ENCODE measurements at places on chromosomes 7 and 10.

- no peak for DNase-seq
Observed at GRCh38 chr7:33903791-33904680, 1.3 kb upstream of the BMPER start.

GRCh38 chr10:26215935-26216584 is 514 bp upstream of the GAD2 start:
- no peak for DNase-seq

DNA sequence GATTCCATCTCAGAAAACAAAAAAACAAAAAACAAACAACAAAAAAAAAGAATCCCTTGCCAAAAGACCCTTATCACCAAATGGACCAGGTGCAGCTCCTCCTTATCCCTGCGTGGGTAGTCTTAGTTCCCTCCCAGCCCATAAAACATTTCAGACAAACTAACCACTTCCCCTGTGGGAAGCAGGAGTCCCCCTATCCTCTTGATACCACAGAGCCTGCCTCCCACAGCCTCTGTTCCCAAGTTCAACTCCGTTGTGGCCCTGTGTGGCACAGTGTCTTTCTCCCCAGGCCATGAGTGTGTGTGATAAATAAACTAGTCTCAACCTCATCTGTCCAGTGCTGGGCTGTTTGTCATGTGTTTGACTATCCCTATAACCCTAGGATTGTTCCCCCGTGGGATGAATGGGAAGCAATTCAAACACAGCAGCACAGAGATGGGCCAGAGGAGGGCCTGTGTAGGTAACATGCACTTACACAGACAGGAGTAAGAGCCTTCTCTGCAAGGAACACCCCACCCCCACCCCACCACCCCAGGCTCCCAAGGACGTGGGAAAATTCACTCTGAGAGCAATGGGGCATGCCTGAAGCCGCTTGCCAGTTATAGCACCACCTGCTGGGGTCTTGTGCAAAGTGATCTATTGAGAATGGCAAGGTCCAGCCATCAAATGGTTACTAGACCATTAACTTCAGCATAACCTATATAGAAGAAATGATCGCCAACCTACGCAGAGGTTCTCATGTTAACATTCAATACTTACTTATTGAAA is 147.1 kb upstream of the GHITM start:
- no peak for DNase-seq

DNA sequence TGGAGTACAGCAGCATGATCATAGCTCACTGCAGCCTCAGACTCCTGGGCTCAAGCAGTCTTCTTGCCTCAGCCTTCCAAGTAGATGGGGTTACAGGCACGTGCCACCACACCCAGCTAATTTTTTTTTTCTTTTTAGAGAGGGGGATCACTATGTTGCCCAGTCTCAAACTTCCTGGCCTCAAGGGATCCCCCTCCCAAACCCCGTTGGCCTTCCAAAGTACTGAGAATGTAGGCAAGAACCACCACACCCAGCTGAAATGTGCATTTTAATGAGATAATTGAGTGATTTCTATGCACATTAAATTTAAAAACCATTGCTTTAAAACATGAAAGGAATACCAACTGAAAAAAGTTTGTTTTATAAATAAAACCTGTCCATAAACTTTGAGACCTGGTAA is 25.6 kb downstream of the MARCHF5 start:
- DNase-seq = no peak

DNA sequence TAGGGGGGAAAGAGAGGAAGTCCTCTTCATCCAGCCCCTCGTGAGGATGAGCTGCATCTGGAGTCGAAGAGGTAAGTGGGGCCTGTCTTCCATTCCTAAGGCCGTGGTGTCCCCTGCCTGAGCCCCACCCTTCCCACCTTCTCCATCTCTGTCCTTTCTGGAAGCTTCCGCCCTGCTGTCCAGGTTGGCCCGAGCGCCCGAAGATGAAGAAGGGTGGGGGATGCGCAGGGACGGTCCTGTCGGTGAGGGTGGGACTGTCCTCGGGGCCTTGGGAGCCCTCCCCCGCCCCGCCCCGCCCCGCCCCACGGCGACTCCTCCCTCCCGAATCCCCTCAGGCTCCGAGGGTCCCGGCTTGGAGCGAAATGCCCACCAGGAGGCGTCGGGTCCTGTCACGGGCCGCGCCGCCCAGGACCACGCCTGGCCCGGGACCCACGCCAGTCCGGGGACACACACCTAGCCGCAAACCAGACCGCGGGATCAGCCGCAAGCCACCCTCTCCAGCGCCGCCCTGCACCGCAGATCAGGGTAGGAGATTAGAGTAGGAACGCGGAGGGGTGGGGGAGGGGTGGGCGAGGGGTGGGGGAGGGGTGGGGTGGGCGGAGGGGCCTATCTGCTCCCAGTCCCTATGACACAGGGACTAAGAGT is 15.3 kb downstream of the GPRIN2 start:
- DNase-seq = no peak

All from CD4-positive, alpha-beta memory T cell (primary cell).